ENCODE measurements at places on chromosomes 7 and 10.

- DNase-seq = no peak
These were observed 209.9 kb downstream of the USP6NL start for GRCh38 chr10:11401264-11402235.

DNA sequence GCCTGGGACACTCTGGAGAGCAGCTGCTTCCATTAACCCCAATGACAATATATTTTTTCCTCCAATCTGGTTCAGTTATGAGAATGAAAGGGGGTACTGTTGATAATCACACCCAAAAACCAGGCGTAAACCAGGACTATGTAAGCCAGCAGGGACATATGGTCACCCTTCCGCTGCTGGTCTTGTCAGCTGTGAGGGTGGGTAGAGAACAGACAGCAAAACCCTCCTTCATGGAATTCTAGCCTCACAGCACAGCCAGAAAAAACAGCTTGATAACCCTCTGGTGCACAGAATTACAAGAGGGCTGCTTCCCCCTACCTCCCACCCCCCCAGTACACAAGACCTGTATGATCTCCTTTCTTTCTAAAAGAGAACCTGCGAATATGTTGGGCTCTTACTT is 368.8 kb upstream of the ZMIZ1 start:
- no peak for DNase-seq

GRCh38 chr10:112816891-112817290 is 133.2 kb upstream of the TCF7L2 start:
- DNase-seq = no peak

- no peak for DNase-seq
These were observed 101.4 kb downstream of the SEMA3E start for GRCh38 chr7:83547526-83547925.

GRCh38 chr7:158772916-158773315 is 56.4 kb downstream of the ESYT2 start:
- no peak for DNase-seq

Measured in left renal pelvis (tissue), 4 donors.